ENCODE measurements at places on chromosomes 16 and 17. TPM values are rescaled to one million over a fixed set of nuclear protein-coding genes. Genes with fewer than 3 reads are reported as not detected.

DNA sequence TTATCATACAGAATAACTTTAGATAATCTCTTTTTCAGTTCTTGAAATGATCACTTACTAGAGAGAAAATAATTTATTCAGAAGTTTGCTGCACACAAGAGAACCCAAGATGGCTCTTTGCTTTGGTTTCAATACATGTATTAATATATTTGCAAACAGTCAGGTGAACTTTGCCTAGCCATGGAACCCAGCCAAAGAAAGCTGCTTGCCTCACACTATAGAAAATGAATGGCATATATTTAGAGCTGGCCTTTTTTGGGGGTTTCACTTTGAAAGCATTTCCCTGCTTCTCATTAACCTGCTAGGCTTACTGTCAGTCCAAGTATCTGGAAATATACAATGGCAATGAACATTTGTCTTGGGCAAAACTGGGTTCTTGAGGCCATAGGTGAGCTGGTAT lies 75.3 kb downstream of the MRTFB start:
- DNase-seq, result no peak

DNA sequence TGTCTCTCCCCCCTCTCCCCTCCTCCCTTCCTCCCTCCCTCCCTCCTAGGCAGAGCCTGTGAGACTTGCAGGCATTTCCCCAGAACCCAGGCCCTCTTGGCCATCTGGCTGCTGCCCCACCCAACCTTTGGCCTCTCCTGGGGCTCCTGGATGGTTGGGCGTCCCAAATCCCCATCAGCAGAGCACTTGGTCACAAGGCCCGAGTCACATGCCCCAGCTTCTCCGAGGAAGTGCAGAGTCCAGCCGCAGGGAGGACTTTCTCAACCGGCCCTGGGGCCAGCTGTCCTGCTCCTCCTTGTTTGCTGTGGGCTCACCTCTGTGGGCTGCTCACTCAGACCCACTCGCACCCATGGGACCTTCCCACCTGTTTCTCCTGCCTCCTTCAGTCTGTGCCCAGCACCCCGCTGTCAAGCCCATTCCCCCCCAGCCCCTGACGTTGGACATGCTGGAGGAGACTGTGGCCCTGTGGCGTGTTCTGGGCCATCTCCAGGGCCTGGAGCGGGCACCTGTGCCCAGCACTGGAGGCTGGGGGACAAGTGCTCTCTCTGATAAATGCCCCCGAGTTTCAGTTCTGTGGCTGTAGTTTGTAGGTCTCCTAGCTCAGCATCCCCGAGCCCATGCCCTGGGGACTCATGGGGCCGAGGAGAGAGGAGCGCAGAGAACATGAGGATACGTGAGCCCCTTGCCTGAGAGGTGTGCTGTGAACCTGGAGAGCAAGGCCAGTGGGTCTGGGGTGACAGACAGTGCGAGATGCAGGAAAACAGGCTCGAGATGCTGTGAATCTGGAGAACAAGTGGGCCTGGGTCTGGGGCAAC lies 42.3 kb upstream of the ZNF750 start:
- no peak for DNase-seq

- peak; percentile 5 for DNase-seq
Measured at GRCh38 chr16:3363793-3364192, 8.1 kb downstream of the OR2C1 start.

GRCh38 chr16:55901566-55902217 lies 26.5 kb upstream of the CES5A start:
- DNase-seq, result no peak

DNA sequence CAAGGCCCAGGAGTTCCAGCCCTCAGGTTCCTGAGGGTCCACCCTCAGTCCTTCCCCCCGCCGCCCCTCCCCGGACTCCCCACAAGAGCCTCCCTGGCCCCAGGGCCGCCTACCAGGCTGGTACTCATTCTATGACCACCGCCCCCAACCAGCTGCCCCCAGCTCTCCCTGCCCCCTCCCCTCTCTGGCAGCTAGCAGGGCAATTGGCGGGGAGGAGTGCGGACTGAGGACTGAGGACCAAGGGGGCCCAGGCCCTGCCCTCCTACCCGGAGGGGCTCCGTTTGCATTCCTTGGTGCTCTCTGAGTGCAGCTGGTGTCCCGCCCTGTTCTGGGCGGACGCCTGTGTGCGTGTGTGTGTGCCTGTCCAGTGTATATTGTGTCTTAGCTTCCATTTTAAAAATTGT lies 19.1 kb downstream of the UNC13D start:
- DNase-seq, result no peak

DNA sequence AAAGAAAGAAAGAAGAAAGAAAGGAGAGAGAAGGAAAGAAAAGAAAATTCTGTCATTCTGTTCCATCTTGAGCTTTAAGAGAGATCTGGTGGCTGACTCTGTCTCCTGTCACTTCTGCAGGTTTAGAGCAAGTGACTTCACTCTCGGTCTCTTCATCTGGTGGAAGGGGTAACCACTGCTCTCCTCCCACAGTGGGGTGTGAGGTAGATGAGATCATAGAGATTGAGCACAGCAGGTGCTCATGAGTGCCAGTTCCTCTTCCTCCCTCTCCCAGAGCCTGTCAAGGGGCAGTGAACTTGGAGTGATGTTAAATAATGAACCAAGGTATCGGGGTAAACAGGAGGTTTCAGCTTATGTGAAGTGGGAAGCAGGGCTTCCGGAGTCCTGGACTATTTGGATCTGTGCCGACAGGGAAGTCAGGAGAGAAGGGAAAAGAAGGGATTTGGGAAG lies 47.7 kb downstream of the BEAN1 start:
- no peak for DNase-seq

DNA sequence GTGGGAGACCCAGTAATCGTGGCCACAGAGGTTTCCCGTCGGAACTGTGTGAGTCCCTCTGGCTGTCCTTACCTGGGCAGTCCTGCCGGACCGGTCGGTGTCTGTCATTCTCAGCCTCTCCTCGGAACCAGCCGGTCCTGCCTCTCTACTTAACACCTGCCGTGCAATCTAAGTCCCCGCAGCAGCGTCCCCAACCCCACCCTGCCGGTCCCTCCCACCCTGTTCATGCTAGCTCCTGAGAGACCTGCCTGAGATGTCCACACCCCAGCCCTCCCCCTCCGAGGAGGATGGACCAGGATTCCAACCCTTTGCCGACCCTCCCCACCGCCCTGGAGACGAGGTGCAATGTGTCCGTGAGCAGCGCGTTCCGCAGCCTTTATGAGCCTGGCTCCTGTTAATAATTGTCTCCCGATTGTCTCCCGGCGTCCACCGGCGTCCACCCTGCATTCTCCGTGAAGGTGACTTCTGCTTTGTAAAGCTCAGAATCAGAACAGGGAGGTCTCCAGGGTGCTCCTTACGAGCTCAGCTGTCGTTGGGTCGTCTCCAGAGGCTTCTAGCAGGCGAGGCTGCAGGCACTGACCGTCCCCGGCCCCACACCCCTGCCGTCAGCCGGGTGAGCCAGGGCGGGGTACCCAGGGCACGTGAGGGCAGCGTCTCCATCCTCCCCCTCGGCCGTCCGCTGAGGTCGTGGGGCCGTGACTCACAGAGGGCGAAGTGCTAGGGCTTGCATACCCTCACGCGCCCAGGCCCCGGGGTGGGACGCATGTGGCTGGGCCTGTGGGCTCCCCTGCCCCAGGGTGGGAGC lies 10.1 kb downstream of the METRNL start:
- DNase-seq, result no peak

The SCARF1 gene
- 1.0 TPM for total RNA-seq

DNA sequence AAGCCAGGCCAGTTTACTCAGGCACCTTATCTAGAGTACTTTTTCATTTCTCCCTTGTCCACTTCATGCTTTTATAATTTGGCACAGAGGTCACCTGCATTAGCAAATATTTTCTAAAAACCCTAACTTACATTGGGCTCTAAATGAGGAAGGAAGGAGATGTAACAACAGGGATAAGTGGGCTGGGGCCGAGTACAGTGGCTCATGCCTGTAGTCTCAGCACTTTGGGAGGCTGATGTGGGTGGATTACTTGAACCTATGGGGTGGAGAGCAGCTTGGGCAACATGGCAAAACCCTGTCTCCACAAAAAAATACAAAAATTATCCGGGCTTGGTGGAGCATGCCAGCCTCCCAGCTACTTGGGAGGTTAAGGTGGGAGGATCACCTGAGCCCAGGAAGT lies 55.9 kb downstream of the TMEM100 start:
- DNase-seq, result no peak

- no peak for DNase-seq
Measured at GRCh38 chr17:64477849-64478248, 19.0 kb downstream of the POLG2 start.

The TUBG1 gene
- total RNA-seq, result 101 TPM

GRCh38 chr16:492211-492875 lies 35.2 kb upstream of the CAPN15 start:
- no peak for DNase-seq

GRCh38 chr17:15266325-15267125 lies 1.4 kb upstream of the PMP22 start:
- DNase-seq, result no peak

DNA sequence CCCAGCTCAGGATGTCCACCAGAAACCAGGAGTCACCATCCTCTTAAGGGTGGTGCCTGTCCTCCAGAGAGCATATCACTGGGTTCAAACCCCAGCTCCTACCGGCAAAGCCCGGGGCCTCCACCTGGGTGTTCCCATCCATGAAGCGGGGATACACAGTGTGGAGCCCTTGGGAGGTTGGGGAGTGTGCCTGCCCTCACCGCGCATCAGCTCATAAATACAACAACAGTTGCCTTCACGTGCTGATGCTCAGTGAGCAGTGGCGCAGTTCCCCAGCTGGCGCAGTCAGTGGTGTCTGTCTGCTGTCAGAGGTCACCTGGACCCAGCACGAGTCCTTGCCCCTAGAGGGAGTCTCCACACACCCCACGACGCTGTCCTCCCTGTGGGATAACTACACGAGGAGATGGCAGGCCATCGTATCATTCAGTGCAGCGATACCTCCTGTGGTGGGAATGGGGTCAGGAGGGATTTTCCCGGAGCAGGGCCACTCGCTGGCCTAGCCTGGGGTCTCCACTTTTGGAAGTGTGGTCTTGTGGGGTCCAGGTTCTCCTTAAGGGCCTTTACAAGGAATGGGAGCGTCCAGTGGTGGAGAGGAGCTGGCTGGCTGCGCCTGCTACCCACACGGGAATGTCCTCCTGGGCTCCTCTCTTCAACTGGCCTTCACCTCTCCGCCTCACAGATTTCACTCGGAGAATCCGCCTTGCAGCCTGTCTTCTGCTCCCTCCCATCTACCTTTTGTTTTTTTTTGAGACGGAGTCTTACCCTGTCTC lies 2.3 kb upstream of the ELOB start:
- DNase-seq, result no peak

DNA sequence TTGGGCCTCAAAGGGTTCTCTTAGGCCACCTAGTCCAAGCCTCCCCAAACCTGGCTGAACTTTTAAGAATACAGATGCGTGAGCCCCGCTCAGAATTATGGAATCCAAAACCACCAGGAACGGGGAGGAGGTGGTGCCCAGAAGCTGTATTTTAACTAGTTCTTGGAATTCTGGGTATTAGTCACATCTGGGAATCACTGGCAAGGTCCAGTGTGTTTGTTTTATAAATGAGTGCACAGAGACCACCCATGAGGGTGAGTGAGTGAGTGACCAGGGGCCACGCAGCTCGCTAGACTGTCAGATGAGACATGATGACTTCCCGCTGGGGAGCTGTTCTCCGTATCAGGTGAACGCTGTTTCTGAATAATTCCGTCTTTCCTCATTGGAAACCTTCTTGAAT lies 14.2 kb downstream of the KLHL36 start:
- DNase-seq, result no peak

- no peak for DNase-seq
Measured at GRCh38 chr17:19319771-19320505, 42.6 kb downstream of the B9D1 start.

The JUP gene
- 177 TPM for total RNA-seq

DNA sequence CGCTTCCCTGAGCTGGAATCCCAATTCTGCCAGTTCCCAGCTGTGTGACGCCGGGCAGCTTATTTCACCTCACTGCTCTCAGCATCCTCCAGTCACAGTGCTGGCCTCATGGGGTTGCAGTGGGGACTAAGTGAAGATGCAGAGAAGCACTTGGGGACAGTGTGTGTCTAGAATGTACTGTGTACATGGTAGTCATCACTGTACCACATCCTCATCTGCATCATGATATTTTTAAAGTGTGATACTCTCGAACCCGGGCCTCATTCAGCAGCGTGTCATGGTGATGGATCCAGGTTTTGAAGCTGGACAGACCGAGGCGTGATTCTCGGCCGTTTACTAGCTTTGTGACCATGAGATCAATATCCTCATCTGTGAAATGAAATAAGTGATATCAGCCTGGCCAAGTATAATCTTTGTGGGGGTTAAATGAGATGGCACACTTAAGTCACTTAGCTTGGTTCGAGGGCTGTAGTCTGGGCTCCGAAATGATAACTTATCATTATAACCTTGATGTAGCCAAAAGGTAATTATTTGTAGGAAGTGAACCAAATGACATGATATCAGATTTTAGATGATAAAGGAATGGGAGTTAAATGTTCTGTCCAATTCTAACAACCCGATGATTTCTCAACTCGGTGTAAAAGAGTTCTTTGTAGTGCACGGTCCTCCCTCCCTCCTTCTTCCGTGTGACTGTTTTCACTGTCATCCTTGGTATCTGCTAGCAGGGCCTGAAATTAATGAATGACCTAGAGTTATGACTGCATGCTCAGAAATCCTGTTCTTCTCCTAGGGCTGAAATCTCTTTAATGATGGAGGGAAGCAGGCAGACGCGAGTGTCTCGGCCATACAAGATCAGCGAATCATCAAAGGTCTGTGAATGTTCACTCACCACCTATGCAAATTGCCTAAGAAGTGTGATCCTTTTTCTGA lies 2.0 kb downstream of the KLHL36 start:
- no peak for DNase-seq

DNA sequence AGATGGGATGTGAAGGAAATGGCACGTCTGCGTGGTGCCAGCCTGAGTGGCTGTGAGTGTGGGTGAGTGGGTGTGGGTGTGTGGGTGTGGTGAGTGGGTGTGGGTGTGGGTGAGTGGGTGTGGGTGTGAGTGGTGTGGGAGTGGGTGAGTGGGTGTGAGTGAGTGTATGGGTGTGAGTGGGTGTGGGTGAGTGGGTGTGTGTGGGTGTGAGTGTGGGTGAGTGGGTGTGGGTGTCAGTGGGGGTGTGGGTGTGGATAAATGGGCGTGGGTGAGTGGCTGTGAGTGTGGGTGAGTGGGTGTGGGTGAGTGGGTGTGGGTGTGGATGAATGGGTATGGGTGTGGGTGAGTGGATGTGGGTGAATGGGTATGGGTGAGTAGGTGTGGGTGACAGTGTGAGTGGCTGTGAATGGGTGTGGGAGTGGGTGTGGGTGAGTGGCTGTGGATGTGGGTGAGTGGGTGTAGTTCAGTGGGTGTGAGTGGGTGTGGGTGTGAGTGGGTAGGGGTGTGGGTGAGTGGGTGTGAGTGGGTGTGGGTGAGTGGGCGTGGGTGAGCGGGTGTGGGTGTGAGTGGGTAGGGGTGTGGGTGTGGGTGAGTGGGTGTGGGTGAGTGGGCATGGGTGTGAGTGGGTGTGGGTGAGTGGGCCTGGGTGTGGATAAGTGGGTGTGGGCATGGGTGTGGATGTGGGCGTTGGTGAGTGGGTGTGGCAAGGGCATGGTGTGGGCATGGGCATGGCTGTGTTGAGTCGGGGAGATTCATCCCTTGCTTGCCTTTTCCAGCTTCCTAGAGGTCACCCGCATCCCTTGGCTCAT lies 80.8 kb downstream of the ZDHHC7 start:
- DNase-seq, result no peak

GRCh38 chr17:82098939-82099763 lies 1.1 kb upstream of the FASN start:
- DNase-seq, result peak; percentile 48

The MARVELD3 gene
- total RNA-seq, result 32.7 TPM

The TMC7 gene
- 2.4 TPM for total RNA-seq

Measured in GM23338 (cell line).